T-helper 2 cell treated with Interferon-gamma antibody and Interleukin-4, amounts not matched to agents 5 μg/mL and 100 μg/mL, for 36 hours (primary cell): ENCODE measurements at places on chromosomes 6 and 20.
A peak's percentile ranks its signal among the peaks of the same experiment; 100 is the strongest.

DNA sequence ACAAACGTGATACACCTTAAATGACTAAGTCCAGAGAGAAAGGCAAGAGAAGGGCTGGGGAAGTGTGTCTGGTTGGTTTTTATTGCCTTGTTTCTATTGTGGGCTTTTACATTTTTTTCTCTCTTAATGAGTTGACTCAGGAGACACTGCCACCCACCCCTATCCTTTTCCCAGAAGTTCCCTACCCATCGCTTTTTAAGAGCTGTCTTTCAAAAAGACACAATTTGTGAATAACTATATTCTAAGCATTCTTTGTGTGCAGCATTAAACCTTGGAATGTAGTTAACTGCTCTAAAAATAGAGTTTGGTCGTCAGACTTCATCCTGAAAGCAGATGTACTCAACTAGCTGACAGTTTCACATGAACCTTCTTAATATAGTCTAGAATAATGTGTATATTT is 174.9 kb downstream of the ISM1 start:
- DNase-seq = no peak

DNA sequence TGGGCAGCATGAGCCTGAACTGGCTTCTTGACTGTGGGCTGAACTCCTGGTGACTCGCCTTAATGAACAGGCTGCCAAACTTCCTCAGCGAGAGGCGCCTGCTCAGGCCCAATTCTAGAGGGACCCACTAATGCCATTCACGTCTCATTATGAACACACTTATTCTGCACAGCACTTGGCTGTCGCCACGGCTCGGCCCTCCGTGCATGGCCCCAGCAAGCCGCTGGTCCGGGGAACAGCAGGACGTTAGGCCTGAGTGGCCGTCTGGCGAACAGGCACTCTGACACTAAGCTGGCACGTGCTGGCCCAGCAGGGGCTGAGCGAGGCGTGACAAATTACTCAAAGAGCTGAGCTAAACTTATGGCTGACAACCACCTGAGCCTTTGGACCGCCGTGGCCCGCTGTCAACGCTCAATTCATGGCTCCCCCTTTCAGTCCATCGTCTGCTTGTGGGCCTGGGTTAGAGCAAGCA is 45.9 kb downstream of the INSM1 start:
- DNase-seq = no peak

DNA sequence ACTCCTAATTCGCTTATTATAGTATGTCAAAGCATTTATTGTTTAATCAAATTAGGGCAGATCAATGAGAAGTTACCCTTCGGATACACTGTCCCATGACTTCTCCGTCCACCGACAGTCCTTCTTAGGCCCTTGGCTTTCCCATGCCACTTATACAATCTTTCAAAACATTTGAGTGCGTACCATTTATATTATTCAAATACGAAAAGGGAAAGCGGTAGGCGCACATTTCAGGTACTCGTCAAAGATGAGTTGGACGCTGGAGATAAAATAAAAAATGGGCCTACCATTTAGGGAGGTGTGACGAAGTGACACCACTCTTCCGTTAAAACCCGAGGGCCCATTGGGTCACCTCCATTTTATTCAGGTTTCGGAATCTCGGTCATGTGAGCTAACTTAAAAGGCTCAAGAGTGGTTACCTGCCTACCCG is 542 bp upstream of the AFG1L start:
- no peak for DNase-seq

- no peak for DNase-seq
Measured at GRCh38 chr6:708237-708598, 15.3 kb upstream of the EXOC2 start.

DNA sequence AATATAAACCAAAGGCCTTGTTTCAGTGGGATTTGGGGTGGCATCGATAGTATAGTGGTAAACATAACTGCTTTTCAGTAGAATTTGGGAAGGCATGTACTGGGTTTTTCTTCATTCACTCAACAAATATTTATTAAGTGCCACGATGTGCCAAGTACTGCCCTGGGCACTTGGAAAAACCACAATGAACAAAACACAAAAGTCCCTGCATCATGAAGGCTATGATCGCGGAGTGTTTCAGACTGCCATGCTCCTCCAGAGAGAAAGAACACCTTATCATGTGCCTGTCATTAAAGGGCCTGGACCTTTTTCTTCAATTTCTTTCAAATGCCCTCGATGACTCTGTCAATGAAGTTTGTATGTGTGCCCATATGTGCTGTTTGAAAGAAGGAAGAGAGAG is 59.2 kb upstream of the CEP85L start:
- no peak for DNase-seq

- no peak for DNase-seq
Measured at GRCh38 chr6:151445482-151445881, 6.4 kb downstream of the RMND1 start.

DNA sequence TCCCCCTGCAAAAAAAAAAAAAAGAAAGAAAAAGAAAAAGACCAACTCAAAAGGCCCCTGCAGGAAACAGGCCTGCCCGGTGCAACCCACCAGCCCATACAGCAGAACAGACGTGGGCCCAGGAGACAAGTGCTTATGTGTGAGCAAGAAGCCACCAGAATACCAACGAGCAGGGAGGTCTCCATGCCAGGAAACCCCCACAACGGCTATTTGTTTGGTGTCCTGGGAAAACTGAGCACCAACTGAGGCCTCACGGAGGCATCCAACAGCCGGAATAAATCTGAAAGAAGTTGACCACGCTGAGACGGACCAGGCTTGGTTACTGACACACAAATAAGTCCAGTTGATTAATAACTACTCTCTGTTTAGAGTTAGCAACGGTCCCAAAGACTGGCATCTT is 29.7 kb downstream of the PTPRT start:
- no peak for DNase-seq

DNA sequence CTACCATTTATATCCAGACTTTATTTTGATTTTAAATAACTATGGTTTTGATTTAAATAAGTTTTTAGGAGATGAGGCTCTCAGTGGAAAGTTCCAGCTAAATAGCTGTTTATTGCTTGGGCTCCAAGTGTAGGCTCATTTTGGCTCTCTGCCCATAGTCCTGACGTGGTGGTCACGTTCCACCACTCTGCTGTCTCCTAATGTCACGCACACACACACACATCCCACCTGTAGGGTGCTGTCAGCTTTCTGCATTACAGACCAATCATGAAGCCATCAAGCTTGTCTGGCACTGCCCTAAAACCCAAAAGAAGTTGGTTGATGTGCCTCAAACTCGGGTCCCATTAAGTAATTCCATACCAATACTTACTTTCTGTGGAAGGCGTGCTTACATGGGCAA is 45.4 kb downstream of the PANK2 start:
- DNase-seq = no peak

GRCh38 chr6:7136859-7137334 is 29.1 kb downstream of the RREB1 start:
- no peak for DNase-seq

GRCh38 chr20:62039738-62040137 is 25.9 kb downstream of the TAF4 start:
- DNase-seq = no peak

DNA sequence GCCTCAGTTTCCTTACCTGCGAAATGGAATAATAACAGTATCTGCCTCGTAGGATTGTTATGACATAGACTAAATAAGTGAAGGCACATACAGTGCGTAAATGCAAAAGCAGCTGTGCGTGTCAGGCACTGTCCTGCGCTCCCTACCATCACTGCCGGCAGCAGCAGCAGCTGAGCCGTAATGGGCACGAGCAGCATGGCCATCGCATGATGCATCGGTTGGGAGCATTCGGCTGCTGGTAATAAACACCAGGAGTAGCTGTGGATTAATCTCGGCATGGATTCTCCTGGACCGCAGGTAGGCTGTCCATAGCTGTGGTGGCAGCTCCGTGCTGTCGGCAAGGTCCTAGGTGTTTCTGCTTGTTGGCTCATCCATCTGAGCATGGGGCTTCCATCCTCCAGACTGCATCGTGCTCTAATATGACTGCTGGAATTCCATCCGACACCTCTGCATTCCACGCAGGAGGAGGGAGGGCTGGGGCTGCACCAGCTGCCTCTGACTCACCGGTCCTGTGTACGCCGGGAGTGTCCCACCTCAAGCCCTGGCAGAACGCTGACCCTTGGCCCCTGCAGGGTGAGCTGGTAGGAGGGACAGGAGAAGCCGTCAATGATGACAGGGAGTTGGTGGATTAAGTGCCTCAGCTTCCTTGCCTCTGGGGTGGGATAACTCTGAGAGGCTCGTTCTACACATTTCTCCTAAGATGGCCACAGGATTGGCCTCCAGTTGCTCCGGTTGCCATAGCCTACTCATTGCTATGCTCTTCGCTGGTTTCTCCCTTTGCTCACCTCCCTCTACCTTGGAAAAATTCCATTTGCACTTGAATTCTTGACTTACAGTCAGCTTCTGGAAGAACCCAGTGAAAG is 100.9 kb upstream of the PMEPA1 start:
- DNase-seq = no peak

DNA sequence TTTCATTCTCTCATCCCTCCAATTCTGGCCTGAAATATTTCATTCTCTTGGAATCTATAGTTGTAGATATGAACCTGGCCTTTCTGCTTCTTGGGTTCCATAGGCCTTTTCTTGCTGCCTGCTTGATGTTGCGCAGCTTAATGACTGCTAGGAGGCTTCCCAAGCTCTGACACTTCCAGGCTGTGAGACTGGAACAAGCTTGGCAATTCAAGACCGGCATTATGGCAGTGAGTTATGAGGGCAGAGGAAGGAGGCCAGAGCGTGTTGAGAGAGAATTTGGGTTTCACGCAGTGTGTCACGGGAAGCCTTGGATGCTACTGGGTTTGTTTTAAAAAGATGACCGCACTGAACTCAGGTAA is 948 bp upstream of the DNAJC5 start:
- no peak for DNase-seq

DNA sequence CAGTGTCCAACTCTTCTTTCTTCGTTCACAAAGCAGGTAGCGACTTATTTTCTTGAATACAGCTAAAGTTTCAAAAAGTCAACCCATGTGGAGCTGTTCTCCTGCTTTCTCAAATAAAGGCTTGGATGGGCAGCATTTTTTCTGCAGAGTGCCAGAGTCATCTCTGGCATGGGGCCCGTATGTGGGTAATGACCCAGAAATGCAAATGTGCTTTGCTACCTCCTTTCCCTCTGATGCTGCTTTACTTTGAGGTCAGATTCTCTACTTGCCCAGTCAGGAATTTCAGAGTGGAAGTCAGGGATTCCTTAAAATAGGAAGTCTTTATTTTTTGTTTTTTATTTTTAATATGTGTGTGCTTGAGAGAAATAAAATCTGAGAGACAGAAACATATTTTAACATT is 4.9 kb downstream of the NKAIN2 start:
- DNase-seq = no peak

- DNase-seq = no peak
Measured at GRCh38 chr20:20782231-20782630, 69.8 kb upstream of the RALGAPA2 start.

DNA sequence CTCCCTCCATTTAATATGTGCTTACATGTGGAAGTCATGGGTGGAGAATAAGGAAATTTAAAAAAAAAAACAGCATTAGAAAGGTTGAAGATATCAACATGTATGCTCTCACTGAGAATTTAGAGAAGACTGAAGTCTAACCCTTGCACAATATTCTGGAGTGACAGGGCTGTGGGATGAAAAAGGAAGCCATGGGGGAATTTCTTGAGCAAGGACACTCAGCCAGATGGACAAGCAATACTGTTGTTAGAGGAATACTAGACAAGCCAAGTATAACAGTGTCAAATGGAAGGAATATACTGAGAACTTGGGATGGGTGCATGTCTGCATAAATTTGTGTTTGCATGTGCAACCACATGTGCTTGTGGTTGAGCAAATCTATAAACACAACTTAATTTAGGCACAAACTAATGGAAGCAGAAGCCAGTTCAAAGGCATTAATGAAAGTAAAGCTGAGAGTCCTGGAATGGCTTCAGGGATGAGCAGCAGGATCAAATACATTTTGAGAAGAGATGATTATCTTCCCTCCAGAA is 119.7 kb downstream of the ADGRB3 start:
- DNase-seq = no peak

- peak; percentile 35 for DNase-seq
Measured at GRCh38 chr6:14075095-14075503, 42.5 kb upstream of the CD83 start.

- DNase-seq = peak; percentile 18
Measured at GRCh38 chr6:169589293-169589692, 112.5 kb downstream of the WDR27 start.

GRCh38 chr6:168692193-168692914 is 251.4 kb downstream of the SMOC2 start:
- no peak for DNase-seq

DNA sequence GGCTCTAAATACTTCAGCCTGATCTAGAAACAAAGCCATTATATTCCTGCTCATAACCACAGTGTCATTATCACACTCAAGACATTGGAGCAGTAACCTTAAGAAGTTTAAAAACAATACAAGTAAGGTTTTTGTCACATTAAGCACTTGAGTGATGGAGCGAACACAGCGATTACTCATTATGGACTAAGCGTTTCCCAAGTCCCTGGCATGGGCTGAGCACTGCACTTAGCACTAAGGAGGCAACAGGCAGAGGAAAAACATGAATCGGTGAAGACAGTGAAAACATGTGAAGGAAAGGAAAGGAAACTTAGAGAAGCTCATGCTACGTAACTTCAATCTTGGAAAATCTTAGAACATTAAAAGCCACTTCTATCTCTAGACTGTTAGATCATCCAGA is 108.7 kb downstream of the SLC24A3 start:
- DNase-seq = no peak

DNA sequence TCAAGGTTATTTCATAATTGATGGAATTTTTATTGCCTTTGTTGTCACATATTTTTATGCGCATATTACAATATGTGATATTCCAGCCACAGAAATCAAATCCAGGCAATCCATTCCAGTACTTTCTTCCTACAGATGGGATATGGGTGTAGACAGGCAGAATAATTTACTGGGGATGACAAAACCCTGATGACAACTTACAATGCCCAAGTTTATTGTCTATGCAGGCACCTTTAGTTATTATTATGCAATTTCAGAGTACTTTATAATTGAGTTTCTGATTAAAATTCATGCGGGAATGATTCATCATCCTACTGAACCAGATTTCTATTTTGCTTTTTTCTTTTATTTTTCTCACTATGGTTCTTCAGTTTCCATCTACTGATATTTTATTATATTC is 358.7 kb downstream of the LMBRD1 start:
- no peak for DNase-seq

DNA sequence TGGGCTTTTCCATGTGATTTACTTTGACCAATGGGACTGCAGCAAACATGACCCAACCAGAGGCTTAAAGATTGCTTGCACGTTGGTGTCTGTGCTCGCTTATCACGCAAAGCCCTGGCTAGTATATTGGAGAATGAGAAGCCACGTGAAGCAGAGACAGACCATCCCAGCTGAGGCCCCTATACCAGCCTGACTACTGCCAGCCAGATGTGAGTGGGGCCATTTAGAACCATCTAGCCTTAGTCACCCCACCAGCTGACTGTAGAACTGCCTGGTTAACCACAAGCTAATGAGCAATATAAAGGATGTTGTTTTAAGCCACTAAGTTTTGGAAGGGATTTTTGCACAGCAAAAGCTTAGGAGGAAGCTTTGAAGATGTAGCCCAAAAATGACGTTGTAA is 74.5 kb downstream of the MACROD2 start:
- DNase-seq = no peak

GRCh38 chr20:24583169-24583792 is 113.9 kb downstream of the SYNDIG1 start:
- no peak for DNase-seq
